ENCODE measurements at places on chromosomes 6 and 20. TPM values are rescaled to one million over a fixed set of nuclear protein-coding genes. Genes with fewer than 3 reads are reported as not detected.

Gene NKX2-4
- total RNA-seq = not detected

Gene IL20RA
- total RNA-seq = 9.3 TPM

Gene DEFB119
- total RNA-seq = not detected

GRCh38 chr20:51350941-51351631 is 191.4 kb downstream of the NFATC2 start:
- DNase-seq = no peak

- no peak for DNase-seq
Measured at GRCh38 chr6:50905297-50905696, 86.6 kb downstream of the TFAP2B start.

GRCh38 chr20:44580581-44581268 is 1.7 kb upstream of the PKIG start:
- no peak for DNase-seq

DNA sequence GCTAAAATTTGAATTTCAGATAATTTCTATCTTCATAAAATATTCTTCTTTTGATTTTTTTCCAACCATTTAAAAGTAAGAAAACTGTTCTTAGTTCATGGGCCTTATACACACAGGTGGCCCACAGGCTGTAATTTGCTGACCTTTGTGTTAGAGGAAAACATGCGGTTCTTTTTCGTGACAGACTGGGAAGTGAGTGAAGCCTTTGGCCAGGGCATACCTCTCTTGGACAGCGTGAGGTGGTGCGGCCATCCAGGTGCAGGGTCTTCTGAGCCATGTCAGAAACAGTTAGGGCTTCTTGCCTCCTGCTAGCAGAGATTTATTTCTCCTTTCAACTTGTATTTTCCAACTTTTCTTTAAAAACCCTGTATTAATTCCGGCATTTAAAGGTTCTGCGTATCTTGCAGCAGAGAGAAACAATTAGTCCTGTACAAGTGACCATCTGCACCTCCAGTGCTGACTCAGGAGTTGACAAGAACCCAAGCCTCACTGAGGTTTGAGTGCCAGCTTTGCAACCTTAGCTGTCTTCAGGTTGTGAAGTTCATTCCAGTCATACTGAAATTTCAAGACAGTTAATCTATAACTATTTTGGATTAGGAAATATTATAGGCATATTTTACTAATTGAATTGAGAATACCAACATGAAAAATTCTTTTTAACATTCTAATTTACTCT is 177.8 kb downstream of the LY86 start:
- no peak for DNase-seq

Gene MAN1A1
- 33.7 TPM for total RNA-seq

- DNase-seq = no peak
Measured at GRCh38 chr6:10465629-10466499, 51.0 kb upstream of the TFAP2A start.

DNA sequence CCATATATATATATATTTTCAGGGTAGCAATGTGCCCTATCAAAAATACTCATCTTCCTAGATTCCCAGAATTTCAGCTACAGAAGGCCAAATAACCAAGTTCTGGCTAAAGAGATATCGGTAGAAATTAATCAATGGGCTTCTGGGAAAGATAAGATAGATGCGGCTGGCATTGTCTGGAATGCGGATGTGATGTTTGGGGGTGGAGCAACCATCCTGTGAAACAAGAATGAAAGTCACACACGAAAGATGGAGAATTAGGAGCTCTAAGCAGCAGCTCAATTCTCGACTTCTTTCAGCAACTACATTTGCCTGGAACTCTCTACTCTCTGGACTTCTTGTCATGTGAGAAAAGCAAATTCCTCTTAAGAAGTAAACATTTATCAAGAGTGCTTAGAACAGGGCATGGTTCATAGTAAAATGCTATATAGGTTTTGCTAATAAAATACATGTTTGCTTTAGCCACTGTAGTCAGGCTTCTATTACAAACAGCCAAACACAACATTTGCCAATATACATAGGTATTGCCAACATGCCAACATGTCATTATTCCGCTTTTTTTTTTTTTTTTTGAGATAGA is 90.8 kb downstream of the CLIC5 start:
- DNase-seq = no peak

Measured in pancreas (tissue), 10 donors.